ENCODE measurements at places on chromosomes 12 and 14.

- no peak for DNase-seq
Measured at GRCh38 chr12:104292872-104293794, 10.4 kb upstream of the EID3 start.

GRCh38 chr12:13250416-13250815 lies 53.9 kb downstream of the EMP1 start:
- no peak for DNase-seq

- peak; percentile 48 for DNase-seq
Measured at GRCh38 chr12:116515684-116516083, 43.5 kb upstream of the MAP1LC3B2 start.

DNA sequence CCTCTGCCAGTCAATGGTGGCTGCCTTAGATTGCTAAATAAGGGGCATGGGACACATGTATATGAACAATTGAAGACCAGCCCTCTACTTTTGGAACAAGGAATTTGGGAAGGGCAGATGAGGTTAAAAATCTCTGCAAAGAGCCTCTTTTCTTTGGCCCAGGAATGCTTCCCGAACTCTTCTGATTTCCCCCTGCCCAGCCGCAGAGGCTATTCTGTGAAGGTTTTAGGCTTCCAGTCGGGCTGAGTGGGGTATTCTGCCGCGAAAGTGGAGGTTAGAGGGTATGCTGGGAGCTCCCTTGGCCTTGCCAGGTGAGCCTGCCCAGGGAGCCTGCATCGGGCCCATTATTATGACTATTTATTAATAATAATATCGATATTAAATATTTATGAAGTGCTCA lies 1.2 kb downstream of the POU6F1 start:
- no peak for DNase-seq

DNA sequence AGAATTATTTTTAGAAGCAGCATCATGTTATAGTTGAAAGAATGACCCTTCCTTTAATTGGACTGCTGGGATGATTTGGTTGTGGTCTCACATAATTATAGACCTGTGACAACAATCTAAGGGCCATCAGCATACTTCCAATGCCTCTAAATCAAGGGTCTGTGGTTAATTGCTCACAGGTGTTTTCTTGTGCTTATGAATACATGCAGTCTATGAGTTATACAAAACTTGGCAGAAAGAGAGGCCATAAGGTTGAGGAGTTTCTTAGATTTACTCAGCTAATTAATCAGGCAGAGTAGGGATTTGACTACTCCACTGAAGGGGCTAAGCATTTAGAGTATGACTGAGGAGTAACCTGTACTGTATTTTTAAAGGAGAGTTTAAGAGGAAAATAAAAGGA lies 37.0 kb upstream of the FRMD6 start:
- no peak for DNase-seq

DNA sequence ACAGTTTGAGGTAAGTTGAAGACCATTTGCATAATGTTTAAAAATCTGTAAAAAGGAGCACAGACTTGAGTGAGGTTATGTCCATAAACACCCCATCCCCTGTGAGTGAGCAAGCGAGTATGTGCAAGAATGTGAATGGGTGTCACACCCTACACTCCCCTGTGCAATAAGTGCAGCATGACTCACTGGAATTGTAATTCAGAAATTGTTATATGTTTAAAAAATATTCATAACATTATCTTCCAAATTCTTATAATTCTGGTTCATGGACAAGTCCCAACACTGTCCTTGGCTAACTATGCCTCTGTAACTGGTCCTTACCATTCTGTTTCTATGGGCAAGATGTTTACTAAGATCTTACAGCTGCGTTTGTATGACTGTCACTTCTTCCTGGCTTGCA lies 207.8 kb upstream of the FAR2 start:
- DNase-seq: no peak

DNA sequence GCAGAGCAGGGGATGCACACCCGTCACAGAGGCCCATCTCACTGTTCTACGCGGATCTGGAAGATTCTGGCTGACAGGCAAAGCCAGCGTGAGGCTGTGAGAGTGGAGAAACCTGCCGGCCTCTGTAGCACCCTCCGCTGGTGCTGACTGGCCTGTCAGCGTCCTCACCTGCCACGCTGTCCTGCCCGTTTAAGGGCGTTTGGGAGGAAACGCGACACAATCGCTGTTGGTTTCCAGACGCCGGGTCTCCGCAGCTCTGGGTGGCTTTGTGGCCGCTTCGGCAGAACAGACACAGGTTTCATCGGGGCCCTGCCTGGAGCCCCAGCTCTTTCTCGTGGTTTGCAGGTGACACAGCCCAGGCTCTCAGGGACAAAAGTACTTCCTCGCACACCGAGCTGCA lies 70.6 kb downstream of the NOC4L start:
- no peak for DNase-seq

DNA sequence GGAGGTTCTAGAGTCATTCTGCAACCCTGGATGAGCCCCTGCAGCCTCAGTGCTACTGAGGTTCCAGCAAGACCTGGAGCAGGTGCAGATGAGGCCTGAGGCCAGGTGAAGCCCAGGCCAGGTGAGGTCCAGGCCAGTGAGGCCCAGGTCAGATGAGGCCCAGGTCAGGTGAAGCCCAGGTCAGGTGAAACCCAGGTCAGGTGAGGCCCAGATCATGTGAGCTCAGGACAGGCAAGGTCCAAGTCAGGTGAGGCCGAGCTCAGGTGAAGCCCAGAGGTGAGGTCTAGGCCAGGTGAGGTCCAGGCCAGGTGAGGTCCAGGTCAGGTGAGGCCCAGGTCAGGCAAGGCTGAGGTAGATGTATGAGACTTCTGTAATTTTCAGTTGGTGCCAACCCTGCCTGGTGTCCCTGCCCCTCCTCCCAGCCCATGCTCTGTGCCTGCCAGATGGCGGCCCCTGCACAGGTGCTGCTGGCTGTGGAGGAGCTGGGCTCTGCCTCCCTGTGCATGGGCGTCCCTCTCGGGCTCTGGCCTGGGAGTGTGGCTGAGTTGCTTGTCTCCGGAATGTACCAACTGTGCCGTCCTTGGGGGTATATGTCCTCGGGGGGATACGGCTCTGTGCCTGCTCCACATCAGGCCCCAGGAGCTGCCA lies 388.5 kb downstream of the TMEM121 start:
- no peak for DNase-seq

DNA sequence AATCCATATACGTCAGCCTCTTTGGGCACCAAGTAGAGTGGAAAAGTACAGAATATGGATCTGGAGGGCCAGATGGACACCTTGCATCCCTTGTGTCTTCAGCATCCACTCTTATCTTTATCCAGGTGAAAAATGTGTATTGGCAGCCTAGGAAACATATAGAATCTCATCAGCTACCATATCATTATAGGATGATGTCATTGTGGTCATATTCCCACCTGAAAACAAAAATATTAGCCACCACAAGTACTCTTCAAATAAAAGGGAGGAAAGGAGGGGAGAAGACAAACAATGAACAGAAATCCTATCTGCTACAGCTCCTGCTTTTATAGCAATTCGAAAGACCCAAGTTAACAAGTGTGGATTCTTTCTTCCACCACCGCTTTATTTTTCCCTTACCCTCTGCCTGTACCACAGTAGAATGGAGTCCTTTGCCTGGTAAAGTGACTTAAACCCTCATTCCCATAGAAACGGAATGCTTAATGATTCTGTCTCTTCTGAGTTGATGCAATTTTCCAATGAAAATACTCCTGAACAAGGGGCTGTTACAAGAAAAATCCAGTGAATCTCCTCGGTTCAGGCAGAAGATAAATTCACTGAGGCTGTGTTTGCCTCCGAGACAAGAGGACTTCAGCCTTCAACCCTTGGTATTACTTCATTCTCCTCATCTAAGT lies 13.8 kb upstream of the IL26 start:
- peak; percentile 18 for DNase-seq

GRCh38 chr14:96811265-96811664 lies 14.1 kb downstream of the VRK1 start:
- no peak for DNase-seq

DNA sequence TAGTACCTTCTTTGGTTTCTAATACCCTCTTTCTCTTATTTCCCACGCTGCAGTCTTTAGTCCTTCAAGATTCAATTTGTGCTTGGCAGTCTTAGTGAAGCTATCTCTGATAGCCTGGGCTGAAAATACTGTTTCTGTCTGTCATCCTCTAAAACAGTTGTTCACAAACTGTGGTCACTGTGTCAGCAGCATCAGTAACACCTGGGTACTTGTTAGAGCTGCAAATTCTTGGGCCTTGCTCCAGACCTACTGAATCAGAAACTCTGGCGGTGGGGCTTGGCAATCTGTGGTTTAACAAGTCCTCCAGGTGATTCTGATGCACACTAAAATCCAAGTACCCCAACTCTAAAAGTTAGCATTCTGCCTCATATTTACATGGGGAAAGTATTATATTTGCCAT lies 217.5 kb upstream of the SEL1L start:
- DNase-seq: no peak

- DNase-seq: no peak
Measured at GRCh38 chr14:94341656-94342333, 18.7 kb upstream of the SERPINA6 start.

GRCh38 chr14:93732524-93732923 lies 55.8 kb downstream of the PRIMA1 start:
- DNase-seq: no peak

DNA sequence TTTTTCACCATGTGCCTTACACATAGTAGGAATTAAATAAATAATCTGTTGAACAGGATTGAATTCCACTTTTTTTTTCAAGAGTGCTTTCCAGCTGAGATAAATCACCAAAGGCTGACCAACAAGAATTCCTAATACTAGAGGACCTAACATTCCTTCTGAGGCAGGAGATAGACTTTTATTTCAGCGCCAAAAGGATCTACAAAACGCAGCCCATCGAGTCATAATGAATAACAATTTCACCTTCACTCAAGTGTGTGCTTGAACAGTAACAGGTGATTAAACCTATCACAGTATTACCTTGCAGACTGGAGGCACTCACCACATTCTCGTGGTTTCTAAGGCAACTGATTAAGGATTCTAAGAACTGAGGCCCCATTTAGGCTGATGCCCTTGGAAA lies 224.3 kb upstream of the ATP2B1 start:
- no peak for DNase-seq

DNA sequence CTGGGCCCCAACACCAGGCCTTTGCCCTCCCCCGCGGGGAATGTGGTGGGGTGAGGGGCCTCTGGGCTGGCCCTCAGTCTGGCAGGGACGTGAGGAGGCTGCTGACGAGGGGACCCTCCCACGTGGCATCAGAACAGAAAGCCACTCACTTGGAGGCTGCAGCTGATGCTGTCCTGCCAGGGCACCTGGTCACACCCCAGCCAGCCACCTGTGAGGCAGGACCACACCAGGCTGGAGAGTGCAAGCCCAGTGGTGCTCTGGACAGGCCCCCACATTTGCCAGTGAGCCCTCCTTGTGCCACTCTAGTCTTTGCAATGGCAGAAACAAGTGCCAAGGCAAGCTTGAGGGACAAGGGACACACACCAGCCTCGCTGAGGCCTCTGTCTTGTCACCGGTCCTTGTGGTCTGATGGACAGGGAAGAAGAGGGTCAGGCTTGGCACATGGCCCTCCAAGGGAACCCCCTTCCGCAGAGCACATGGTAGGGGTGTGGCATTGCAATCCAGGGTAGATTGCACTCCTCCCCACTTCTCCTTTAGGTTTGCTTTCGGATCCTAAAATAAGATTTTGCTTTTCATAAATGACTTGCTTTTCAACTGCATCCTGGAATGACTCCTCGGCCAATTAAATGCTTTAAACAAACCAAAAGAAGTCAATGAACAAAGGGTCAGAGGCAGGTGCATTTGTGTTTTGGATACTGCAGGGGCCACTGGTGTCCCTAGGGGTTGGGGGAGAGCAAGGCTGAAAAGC lies 53.7 kb downstream of the CCDC88C start:
- no peak for DNase-seq

GRCh38 chr14:91351512-91351862 lies 66.1 kb downstream of the CCDC88C start:
- DNase-seq: no peak

- DNase-seq: peak; percentile 64
Measured at GRCh38 chr12:2397356-2398045, 344.7 kb downstream of the CACNA1C start.

GRCh38 chr12:124607681-124608425 lies 40.4 kb upstream of the NCOR2 start:
- no peak for DNase-seq

DNA sequence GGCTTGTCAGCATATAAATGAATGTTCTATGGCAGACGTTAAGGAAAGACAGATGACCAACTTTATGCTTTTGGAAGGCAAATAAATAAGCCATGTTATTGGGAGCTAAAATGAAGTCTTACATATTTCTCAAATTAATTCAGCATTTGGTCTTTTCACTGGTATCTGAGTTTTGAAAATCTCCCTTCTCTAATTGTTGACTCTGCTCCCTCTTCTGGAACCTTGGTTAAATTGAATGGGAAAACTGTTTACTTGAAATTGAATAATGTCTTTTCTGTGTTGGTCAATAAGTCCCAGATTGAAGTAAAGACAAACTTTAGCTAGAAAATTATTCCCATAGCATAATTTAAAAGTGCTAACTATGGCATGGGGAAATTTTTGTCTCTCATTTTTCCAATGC lies 38.7 kb downstream of the LGR5 start:
- DNase-seq: no peak

- no peak for DNase-seq
Measured at GRCh38 chr12:52314511-52314910, 6.7 kb downstream of the KRT83 start.

DNA sequence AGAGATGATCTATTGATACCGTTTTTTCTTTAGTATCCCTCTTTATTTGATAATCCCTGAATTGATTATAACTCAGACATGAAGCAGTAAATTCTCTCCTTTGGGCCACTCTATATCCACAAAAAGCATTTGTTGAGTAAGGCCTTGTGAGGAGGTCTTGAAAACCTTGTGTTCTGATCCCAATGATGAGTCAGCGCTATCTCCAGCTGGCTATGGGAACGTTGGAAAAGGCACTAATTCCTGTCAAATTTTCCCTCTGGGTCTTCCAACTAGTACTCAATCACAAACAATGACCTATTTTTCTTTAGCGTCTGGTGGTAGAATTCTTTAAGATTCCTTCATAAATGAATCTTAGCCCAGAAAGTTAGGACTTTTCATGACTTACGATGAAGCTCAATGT lies 168.4 kb upstream of the LRIG3 start:
- DNase-seq: no peak

GRCh38 chr14:77177702-77178101 lies 3.9 kb upstream of the TMEM63C start:
- DNase-seq: no peak

GRCh38 chr12:124809878-124810277 lies 53.8 kb downstream of the SCARB1 start:
- DNase-seq: no peak

- DNase-seq: no peak
Measured at GRCh38 chr14:62897771-62898170, 147.5 kb downstream of the KCNH5 start.

GRCh38 chr12:95393191-95393790 lies 80.7 kb upstream of the METAP2 start:
- DNase-seq: no peak

DNA sequence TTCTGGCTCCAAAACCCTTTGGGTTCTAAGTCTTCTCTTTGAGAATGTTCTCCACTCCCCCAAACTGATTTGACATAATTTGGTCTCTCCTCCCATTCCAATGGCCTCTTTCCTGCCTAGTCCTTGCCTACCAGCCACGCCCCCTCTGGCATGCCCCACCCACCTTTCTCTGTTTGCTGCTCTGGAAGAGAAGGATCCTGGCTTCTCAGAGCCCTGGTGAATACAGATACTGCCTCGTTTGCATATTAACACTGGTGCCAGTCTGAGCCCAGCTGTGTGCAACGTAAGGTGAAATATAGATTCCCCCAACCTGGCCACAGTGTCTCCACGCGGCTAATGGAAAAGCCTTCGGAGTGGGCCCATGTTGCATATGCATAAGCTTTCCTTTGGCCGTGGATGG lies 79.7 kb downstream of the PAPOLA start:
- DNase-seq: no peak

- no peak for DNase-seq
Measured at GRCh38 chr12:65811968-65812700, 12.1 kb upstream of the HMGA2 start.
